H54 (cell line): ENCODE measurements at places on chromosomes 2 and 18.
A peak's percentile ranks its signal among the peaks of the same experiment; 100 is the strongest.

- DNase-seq: peak; percentile 26
Measured at GRCh38 chr2:184596819-184597411, 1.4 kb upstream of the ZNF804A start.

- peak; percentile 59 for DNase-seq
Measured at GRCh38 chr2:231181860-231182512, 16.4 kb upstream of the ARMC9 start.

GRCh38 chr2:204434660-204435462 is 110.4 kb upstream of the PARD3B start:
- no peak for DNase-seq

- no peak for DNase-seq
Measured at GRCh38 chr2:134233728-134234136, 20.1 kb upstream of the MGAT5 start.

DNA sequence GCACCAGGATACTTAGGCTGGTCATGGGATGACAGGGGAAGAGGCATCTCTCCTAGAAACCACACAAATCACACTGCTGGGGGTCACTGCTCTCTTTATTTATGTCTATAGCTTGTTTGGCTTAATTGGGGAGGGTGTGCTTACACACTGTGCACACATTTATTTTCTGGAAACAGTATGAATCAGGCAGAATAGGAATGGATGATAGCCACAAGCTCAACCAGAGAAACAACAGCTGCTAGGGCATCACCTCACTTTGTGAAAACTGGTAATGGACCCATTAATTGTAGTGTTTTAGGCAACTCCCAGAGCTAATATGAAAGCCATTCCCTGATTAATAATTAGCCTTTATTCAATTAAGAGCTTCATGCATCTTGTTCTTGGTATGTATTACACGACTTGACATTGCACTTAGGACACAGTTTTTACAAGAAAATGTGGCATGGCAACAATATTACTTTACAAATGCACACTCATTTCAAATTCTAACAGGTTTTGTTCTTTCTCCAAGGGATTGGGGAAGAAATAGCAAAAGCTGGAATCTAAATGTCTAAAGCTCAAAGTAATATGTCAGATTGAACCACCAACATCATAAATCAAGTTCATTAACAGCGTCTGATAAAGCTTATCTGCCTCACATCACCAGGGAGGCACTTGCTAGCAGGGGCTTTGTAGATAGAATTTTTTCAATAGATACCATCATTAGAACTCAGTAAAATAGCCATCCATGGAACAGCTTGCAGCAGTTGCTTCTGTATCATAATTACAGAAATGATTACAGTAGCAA is 361.9 kb upstream of the FSHR start:
- no peak for DNase-seq

- DNase-seq: no peak
Measured at GRCh38 chr2:62216616-62217015, 20.7 kb downstream of the B3GNT2 start.

DNA sequence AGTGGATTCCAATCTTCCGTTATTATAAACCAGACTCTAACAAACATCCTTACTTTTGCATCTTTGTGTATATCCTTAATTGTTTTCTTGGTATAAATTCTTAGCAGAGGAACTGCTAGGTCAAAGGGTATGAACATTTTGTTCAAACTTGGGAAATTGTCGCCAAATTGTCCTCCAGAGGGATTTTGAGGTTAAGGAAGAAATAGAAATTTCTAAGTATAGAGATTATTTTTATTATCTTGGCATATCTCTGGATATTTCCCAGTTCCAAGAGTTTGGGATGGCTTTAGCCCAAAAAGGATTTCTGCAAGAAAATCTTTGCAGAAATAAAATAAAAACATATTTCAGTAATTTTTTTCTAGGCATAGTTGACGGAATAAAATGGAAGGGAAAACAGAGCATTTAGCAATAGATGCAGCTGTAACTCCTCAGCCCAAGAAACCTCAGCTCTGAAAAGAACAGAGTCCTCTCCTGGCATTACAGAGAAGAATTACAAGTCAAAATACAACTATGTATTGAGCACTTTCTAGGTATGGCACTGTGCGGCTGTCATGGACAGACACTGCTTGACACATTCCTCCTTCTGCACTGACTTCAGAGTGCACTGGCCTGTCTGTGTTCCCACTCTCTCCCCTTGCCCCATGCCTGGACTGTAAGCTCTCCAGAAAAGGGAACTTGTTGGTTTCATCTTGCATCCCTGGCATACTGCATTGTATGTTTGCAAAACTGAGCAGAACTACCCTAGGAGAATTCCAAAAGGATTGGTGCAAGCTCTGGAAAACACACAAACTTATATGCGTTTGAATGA is 117.3 kb upstream of the STON1 start:
- DNase-seq: no peak

DNA sequence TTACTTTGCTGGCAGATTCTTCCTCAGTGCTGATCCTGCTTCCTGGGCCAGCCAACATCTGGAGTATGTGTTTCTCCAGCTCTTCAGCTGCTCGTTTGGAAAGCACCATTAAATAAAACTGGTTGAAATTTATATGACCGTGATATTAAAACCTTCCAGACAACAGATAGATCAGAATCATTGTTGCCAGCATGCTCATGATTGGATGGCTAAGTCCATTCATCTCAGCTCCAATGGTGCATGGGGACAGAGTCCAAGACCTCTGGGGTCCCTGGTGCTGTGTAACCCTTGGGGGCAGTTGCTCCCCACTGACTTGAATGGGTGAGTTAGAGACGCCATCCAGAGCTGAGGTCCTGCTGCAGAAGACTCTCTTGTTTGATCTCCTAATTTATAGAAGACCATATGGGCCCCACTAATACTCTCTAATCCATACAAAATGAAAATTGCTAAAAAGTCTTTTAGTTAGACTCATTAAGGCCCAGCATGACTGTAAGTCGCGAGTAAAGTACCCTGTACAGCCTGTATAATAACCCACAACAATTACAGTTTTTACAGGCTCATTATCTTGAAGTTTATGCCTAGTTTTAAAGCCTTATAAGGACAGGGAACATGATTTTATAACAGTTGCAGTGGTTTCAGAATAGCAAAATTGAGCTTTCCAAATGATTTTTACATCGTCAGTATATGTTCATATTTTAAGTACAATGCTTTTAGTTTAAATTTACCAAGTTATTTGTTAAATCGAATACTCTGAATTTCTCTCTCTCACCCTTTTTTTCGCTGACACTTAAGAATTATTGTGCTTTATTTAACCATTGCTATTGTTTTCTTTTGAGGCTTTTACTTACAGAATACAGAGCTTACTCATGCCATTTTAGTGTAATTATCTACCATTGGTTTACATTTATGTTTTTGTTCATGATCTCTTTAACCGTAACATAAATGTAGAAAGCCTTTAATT is 60.0 kb downstream of the CABLES1 start:
- no peak for DNase-seq

- no peak for DNase-seq
Measured at GRCh38 chr2:50345701-50346591, 686.0 kb downstream of the NRXN1 start.

- DNase-seq: no peak
Measured at GRCh38 chr2:127424598-127425520, 6.6 kb downstream of the PROC start.

- DNase-seq: no peak
Measured at GRCh38 chr2:28868611-28869010, 1.5 kb downstream of the TRMT61B start.

GRCh38 chr2:41993435-41993925 is 54.3 kb upstream of the PKDCC start:
- DNase-seq: no peak

GRCh38 chr2:75475049-75475448 is 85.7 kb downstream of the EVA1A start:
- no peak for DNase-seq

DNA sequence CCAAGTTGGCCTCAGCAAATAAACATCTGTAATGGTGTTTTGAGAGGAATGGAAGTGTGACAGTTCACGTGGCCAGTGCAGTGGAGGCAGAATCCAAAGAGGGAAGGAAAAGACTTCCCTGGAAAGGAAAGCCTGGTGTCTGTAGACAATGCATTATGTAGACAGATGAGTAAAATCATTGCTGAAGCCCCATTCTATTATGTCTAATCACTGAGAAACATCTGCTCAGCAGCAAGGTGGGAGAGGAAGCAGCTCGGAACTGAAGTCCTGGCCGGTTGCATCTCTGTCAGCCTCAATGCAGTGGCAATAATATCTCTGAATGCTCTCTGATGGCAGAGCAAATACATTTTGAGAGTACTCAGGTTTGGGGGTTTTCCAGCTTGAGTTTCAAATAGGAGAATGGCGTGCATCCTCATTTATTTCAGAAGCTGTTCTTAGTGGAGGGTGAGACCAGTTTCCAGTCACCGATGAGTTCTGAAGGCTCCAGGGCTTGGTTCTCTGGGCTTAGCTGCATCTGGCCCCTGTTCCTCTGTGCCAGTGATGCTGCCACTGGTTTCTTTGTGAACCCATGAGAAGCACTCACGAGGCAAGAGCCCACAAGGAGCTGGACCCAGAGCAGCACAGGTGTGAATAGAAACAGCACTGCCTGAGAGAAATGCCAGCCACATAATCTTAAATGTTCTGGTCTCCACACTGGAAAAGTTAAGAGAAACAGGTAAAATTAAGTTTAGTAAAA is 63.3 kb downstream of the RPIA start:
- no peak for DNase-seq

- peak; percentile 50 for DNase-seq
Measured at GRCh38 chr2:70647873-70648481, 94.4 kb upstream of the TGFA start.
